ENCODE measurements at places on chromosomes 4 and X.

DNA sequence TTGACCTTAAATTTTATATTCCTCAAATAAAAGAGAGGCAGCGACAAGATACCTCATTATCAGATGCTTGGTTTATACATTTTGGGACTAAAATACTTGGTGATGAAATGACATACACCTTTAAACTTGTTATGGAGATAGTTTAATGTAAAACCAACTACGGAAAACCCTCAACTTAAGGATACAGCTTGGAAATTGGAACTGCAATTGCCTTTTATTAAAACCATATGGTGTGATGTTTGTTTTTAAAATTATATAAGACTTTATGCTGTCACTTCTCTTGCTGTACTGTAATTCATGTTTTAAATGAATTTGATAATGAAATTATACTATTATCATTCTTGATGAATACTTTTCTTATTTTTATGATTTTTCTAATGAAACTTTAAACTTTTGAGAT, 25.9 kb downstream of the METTL14 start:
- no peak for DNase-seq

GRCh38 chr4:171817026-171817425, 3.8 kb downstream of the GALNTL6 start:
- no peak for DNase-seq

GRCh38 chr4:143026459-143027170, 158.1 kb upstream of the USP38 start:
- DNase-seq = peak; percentile 18

GRCh38 chr4:183830438-183830985, 74.6 kb upstream of the STOX2 start:
- no peak for DNase-seq

DNA sequence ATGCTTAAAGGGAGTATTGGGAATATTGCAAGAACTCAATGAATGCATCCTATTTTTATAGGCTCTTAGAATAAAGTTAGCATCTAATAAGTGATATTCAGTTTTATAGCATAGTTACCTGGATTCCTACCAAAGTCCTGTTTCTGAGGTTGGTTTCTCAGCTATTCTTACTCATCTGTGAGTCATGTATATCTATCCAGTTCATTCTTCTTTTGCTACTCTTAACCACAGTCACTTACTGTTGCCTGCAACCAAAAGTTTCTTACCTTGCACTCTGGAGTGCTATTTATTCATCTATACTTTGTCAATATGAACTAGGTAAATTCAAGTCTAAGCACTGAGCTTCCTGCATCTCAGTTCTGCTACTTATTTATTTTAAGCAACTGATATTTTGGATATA, 322.5 kb downstream of the HS3ST1 start:
- no peak for DNase-seq

DNA sequence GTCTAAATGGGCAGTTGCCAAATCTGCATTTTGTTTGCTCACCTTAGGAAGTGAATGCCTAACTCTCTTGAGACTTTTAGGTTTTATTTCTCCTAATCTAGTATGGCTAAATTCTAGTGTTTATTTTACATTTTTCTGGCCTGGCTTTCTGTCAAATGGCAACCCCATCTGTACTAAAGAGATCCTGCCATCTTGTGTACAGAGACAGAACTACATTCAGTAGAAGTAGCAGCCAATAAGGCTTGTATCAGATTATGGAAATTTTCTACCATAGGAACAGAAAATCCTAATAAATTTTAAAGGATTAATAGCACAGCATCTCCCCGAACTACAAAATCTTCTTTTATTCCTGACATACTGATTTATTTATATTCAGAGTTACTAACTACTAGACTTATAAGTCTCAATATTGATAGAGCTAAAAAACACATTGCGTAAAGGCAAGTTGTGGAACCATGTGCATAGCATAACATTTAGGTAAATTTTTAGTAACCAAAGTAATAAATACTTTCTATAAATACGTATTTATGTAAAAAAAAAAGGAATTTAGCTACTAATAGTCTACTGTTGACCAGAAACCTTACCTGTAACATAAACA, 45.5 kb downstream of the TMEM144 start:
- peak; percentile 6 for DNase-seq

DNA sequence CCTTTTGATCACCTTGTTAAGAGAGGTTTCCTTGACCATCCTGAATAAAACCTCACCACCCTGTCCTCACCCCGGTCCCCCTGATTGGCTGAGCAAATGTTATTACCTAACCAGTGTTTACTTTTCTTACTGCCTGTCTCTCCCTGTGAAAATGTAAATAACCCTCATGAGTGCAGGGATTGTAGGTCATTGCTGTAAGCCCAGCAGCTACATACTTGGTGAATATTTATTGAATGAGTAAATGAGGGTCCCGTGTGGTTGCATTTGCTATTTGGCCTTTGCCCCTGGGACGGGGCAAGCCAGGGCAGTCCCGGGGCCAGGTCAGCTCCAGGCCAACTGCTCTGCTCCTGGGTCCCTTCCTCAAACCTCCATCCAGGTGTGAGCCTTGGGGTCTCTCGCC, 55.5 kb upstream of the CLCN4 start:
- DNase-seq = peak; percentile 5

- no peak for DNase-seq
These were observed 3.3 kb downstream of the GASK1B start for GRCh38 chr4:158169506-158169905.

DNA sequence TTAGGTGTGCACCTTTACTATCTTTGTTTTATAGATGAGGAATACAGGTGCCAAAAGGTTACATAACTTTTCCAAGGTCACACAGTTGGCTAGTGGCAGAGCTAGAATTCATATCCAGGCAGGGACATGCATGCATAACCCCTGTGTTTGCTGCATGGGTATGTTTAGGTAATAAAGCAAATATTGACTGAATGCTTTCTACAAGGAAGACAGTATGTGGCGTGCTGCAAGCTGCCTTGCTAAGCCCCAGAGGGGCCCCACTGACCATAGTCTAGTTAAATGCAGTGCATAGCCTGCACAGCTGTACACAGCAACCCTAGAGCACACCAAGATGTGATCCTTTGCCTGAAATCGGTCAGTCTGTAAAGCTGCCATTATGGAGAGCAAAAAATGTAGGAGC, 320.5 kb upstream of the IGFBP7 start:
- no peak for DNase-seq

DNA sequence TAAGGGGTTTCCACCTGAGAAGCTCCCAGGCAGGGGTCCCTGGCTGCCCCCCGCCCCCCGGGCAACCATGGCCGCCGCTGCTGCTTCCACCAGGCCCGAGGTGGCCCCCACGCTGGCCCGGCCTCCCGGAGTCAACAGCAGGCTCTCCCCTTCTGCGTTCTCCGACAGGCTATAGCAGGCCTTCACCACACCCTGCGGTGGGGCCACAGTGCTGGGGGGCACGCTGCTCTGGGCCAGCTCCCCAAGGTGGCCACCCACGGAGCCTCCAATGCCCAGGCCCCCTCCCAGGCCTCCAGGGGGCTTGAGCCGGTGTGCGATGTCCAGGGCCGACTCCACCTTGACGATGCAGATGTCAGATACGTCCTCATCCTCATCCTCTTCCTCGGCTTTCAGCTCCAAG, 72.5 kb downstream of the UBE2K start:
- DNase-seq = no peak

- DNase-seq = no peak
These were observed 21.4 kb upstream of the IL15 start for GRCh38 chr4:141614878-141615586.

GRCh38 chr4:15455290-15455689, 14.4 kb upstream of the CC2D2A start:
- DNase-seq = no peak

DNA sequence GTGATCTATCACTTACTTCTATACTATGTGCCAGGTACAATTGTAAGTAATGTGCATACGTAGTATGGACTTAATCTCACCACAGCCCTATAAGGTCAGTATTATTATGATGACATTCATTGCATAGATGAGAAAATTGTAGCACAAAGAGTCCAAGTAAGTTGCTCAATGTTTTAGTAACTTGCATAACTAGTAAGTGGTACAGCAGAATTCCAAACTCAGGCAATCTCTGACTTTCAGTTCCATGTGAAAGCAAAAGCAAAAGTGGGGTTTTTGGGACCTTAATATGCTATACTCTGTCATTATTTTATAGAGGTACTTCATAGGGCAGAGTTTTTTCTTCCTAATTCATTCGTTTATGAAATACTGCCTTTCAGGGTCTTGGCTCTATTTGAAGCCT, 188.8 kb upstream of the VEGFC start:
- no peak for DNase-seq

DNA sequence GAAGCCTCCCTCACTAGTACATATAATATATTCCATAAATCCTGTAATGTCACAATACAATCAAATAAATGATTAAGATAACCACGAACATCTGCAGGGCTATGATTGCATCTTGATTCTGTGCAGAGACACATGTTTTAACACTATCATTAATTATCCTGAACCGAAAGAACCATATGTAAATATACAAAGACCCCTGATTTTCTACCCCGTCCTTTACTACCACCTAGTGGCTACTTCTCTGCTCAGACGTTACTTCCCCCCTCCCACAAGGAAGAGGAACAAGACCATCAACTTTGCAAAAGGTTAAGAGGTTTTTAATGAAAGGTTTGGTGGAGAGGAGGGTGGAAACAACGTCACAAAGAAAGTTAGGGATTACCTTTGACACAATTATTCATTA, 134.0 kb downstream of the COL4A6 start:
- DNase-seq = no peak

- no peak for DNase-seq
These were observed 1.6 kb downstream of the TBC1D14 start for GRCh38 chr4:6910960-6911874.

- DNase-seq = no peak
These were observed 523.4 kb downstream of the FAT4 start for GRCh38 chr4:125838202-125838601.

GRCh38 chrX:68719181-68719903, 71.9 kb downstream of the STARD8 start:
- DNase-seq = no peak

- peak; percentile 17 for DNase-seq
These were observed 14.8 kb upstream of the PAQR3 start for GRCh38 chr4:78953769-78954666.

GRCh38 chr4:86664959-86665358, 70.8 kb downstream of the PTPN13 start:
- DNase-seq = no peak

DNA sequence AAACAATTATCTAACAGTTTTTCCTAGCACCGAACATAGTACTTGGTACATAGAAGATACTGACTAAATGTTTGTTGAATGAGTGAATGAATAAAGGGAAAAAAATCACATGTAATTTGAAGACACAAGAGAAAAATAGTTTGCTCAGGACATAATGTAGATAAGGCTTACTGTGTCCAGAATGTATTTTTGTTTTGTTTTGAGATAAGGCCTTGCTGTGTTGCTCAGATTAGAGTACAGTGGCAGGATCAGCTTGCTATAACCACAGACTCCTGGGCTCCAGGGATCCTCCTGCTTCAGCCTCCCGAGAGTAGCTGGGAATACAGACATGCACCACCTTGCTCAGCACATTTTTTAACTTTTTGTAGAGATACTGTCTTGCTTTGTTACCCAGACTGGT, 6.5 kb downstream of the FAM199X start:
- DNase-seq = no peak

DNA sequence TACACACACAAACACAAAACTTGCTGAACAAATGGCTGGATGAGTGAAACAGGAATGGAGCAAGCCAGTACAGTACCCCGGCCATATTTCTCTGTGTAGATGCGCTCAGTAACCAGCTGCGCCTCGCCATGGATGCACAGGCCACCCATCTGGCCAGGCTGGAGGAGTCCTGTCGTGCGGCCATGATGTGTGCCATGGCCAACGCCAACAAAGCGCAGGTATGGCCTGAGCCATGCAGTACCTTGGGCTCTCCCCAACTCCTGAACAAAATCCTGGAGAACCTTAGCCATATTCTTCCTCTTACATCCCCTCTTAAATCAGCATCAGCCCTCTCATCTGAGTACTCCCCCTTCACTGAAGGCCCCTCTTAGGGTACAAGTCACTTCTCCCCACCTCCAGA, 4.4 kb downstream of the HSD17B10 start:
- DNase-seq = no peak

GRCh38 chr4:185642907-185643306, 107.6 kb upstream of the PDLIM3 start:
- no peak for DNase-seq

- no peak for DNase-seq
These were observed 21.0 kb downstream of the MSN start for GRCh38 chrX:65688403-65688871.

- DNase-seq = no peak
These were observed 24.9 kb upstream of the MTM1 start for GRCh38 chrX:150543230-150544155.

DNA sequence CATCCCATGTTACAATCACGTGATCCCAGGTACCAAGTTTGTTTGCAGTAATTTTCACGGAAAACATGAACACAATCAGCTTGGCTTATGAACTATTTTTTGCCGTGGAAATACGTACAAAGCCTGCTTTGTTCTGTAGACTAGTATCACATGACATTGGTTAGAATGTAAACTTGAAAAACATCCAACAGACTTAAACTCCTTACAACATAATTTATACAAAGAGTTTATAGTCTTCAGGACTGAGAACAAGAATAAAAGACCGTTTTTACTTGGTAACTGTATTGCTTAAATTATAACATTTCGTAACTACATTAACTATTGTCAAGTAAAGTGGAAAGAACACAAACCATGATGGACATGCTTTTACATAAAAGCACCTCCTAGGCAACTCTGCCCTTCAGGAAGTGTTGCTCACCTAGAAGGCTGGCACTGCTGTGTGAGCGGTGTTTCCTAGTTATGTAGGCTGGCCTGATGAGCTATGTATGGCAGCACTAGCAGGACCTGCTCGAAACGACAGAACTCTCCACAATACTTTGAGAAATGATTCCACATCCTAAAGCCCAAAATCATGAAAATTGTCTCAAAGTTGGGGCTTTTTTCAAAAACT, 41.8 kb upstream of the WDR1 start:
- no peak for DNase-seq

DNA sequence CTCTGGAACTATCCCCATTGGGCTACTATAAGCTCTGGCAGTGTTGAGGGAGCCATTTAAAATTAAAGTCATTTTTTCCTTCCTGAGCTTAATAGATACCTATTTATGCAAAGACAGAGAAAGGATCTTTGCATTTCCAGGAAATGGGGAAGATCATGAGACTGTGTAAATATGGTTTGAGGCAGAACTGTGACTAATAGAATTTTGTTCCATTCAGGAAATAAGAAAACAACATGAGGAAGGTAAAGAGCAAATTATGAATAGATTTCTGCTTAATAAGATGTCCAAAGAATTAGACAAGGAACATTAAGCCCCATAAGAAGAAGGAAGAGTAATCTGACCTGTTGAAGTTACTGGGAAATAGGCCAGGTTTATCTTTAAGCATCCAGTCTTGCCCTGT, 17.8 kb upstream of the TBC1D19 start:
- DNase-seq = no peak

DNA sequence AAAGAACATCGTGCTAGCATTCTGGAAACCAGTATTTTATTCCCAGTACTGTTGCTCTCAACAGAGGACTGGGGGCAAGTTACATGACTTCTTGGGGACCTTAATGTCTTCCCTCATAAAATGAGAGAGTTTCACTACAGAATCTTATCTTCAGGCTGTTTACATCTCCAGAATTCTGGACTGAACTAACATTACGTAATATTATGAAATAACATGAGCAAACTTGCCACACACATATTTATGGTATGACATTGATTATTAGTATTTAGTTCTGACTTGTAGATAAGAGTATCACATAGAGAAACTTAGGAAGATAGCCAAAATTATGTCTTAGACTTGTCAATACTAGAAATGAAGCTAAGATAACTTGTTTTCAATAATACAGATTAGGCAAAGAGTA, 68.0 kb downstream of the NFKB1 start:
- DNase-seq = no peak

Measured in NCI-H2029 treated with DMSO at 0.1 percent for 48 hours (cell line).